NCI-H2081 (cell line): ENCODE measurements at places on chromosomes 3 and 15.

DNA sequence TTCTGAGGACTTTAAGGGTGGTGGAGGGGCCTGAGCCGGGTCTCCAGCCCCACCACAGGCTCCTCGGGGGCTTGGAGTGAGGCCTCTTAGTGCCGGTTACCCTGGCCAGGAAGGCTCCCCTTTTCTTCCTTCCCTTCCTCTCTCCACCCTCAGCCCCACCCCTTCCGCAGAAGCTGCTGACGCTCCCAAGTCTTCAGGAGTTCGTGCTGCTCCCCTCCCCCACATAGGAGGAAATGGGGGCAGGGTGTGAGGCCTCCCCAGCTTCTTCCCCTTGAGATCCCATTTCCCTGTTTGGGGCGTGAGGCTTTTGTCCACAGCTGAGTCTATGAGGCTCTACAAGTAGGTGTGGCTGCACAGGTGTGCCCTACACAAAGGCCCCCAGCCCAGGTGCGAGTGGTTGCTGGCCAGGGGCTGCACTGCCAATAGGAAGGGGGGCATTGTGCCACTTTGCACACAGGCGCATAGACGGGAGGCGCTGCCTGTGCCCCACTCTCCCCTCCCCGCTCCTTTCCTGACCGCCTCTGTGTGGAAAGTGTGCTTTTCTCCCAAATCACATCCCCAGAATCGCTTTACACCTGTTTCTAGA is 915 bp upstream of the CALML4 start:
- DNase-seq: no peak

DNA sequence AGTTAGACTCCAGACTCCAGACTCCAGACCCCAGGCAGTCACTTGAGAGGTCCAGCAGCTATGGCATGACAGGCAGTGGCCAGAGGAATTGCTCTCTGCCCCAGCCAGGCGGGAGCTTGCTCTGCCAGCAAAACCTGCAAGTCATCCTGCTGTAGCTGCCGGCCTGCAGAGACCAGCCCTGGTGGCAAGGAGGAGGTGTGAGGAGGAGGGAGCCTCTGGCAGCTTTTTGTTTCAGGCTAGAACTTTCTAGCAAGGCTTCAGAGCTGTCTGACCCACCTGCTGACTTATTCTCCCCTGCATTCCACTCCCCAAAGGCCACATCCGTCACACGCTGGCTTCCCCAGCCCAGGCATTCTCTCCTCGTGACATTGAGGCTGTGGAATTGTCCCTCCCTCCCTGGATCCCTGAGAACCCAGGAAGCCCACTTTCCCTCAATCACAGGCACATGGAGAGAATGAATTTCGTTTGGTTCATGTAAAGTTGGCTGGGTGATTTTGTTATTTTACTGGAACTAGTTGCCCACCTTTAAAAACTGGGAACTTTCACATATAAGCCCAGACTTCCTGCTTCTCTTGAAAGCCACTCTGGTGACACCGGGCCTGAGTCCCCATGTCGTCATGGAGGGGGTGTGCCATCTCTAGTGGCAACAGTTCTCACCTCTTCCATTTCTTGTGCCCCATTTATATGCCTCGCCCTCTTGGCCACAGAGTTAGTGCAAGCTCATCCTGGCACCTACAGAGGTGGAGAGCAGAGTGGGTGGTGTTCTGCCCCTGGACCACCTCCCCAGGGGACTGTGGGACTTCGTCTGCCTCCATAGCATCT is 82.7 kb downstream of the ABHD5 start:
- DNase-seq: no peak

DNA sequence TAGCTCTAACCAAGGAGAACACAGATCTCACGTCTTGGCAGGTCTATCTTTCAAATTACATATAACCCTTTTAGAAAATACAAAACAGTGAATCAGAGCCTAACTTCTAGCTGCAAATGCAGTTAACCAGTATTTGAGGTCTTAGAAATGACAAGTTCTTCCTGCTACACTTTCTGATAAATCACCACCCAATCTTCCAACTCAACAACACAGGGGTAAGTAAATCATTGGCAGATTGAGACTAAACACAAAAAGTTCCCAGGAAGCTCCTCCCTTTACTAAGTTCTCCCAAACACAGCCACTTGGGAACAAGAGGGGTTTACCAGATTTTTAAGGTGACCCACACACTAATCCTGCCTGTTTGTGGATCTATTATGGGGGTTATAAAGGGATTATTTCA is at the start of gene A4GNT:
A4GNT (minus strand) TSS at position 152 of the 400 bp plus-strand sequence. CDS start 1,134 bp downstream, outside the sequence.
- no peak for DNase-seq

- DNase-seq: no peak
Measured at GRCh38 chr3:152737021-152737908, 97.7 kb upstream of the P2RY1 start.

DNA sequence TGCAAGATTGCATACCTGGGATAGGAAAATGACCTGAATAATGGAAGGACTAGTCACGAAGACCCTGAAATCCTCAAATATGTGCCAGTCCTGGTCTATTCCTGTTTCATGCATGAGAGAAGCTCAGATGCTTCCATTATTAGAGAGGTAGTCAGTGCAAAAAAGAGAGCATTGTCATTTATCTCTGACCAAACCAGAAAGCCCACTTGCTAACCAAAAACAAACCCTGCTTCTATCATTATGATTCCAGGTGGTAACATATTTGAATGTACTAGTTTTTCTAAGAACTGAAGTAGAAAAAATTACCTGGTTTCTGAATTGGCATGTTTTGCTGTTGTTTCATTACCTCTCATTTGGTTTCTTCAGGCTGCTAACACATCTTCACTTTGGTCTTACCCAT is 160.8 kb upstream of the MANF start:
- no peak for DNase-seq

DNA sequence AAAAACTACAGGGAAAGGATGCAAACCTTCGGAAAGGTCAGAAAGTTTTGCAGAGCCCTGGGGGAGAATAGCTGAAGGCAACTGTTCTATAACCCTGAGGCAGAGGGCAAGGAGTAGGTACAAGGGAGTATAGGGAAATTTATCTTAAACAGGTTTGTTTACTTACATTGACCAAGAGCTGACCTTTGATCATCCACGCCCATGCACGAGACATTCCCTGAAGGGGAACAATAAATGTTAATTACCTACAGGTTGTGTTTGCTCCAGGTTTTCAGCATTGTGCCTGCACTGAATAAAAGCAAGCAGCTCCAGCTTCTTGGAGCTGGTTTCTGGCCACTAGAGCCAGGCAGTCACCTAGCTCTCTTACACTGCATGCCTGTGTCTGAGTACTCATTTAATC is 524.5 kb upstream of the TGFBR2 start:
- no peak for DNase-seq
